Thyroid gland (tissue), 4 donors: ENCODE measurements at places on chromosomes 5 and 9. TPM values are rescaled to one million over a fixed set of nuclear protein-coding genes. Genes with fewer than 3 reads are reported as not detected.

The FBLL1 gene
- not detected for total RNA-seq

DNA sequence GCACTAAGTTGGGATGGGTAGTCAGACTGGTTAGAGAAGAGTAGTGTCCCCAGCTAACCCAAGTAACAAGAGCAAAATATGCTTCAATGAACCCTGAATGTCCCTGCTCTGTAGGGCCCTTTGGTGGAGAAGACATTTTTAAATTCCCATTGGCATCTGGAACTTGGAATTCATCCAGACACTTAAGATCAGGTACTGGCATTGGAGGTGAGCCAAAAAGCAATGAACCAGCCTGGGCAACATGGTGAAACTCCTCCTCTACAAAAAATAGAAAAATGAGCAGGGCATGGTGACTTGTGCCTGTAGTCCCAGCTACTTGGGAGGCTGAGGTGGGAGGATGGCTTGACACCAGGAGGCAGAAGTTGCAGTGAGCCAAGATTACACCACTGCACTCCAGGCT is 58.9 kb upstream of the ZNF618 start:
- H3K36me3 ChIP-seq = no peaks in the 10 kb centered on the region
- DNase-seq = peak; percentile 53
- H3K4me3 ChIP-seq = no peak overlapping the region
- H3K27ac ChIP-seq = no peak overlapping the region
- no peaks in the 10 kb centered on the region for H3K4me1 ChIP-seq

DNA sequence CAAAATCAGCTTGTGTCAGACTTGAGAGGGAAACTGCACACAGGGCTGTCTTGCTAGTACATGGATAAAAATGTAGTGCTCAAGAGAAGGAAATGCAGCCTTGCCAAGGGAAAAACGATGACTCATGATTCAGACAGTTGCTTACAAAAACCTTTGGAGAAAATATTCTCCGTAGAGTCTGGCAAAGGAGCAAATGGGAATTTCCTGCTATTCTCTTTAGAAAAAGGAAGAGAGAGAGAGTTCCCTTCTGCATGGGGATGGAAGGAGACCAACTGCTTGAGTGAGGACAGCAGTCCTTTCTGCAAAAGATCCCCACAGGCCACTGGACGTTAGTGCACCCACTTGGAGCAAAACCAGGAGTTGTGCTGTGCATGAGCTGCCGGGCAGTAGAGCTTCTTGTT is 7.6 kb downstream of the IFNB1 start:
- peak overlapping the region; percentile 42 for H3K27ac ChIP-seq
- peaks cover 7% of the 10 kb centered on the region for H3K4me1 ChIP-seq
- peak; percentile 64 for DNase-seq

DNA sequence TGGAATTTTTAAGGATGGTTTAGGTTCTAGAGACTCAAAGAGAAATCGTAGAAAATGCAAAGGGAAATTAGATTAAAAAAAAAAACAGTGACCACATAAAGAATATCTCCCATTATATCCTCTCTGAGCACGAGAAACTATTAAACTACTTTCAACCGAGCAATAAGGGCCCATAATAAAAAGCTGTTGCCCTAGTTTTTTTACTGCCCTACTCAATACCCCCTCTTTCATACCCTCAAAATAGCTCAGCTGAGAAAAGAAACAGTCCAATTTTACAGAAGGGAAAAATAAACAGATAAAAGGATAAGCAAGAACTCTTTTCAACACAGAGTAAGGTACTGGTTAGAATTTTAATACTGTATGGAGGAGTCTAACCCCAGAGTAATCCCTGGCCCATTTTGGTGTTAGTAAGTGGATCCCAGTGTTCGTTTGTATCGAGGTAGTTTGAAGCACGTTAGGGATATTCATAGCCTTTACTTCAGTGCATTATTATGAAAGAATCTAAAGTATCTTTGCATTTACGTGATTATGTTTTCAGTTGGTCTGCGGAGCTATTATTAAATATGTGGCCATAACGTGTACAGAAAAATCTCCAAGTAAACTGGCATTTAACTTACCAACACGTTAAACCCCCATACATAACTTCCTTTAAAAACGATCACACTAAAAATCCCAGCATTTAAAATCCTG is 980 bp upstream of the RHOBTB3 start:
- peaks cover 34% of the 10 kb centered on the region for H3K4me1 ChIP-seq
- no peak for DNase-seq
- H3K4me3 ChIP-seq = peak overlapping the region; percentile 79
- H3K27me3 ChIP-seq = no peaks in the 10 kb centered on the region
- peak overlapping the region; percentile 92 for H3K27ac ChIP-seq
- H3K36me3 ChIP-seq = no peaks in the 10 kb centered on the region
